ENCODE measurements at places on chromosomes 6 and 20. TPM values are rescaled to one million over a fixed set of nuclear protein-coding genes. Genes with fewer than 3 reads are reported as not detected.

The OTOR gene
- not detected for total RNA-seq

The ID1 gene
- 0.50 TPM for total RNA-seq

The RBPJL gene
- not detected for total RNA-seq

The GRM4 gene
- total RNA-seq, result 0.09 TPM

The PLA2G7 gene
- total RNA-seq, result 12.7 TPM

The OR2B6 gene
- not detected for total RNA-seq

The SMLR1 gene
- total RNA-seq, result not detected

The SLC39A7 gene
- total RNA-seq, result 40.9 TPM

The ECI2 gene
- total RNA-seq, result 59.8 TPM

The WFDC11 gene
- not detected for total RNA-seq

The MYL9 gene
- total RNA-seq, result not detected

The BMP7 gene
- total RNA-seq, result not detected

GRCh38 chr6:81242624-81243023 lies 509.9 kb downstream of the TENT5A start:
- H3K4me1 ChIP-seq, result no peaks in the 10 kb centered on the region
- H3K4me3 ChIP-seq, result no peak overlapping the region

- no peaks in the 10 kb centered on the region for H3K4me1 ChIP-seq
- H3K36me3 ChIP-seq, result no peaks in the 10 kb centered on the region
- H3K27ac ChIP-seq, result no peak overlapping the region
- H3K4me3 ChIP-seq, result no peak overlapping the region
- no peak for DNase-seq
These were observed 115.5 kb downstream of the DLGAP4 start for GRCh38 chr20:36421641-36422040.

DNA sequence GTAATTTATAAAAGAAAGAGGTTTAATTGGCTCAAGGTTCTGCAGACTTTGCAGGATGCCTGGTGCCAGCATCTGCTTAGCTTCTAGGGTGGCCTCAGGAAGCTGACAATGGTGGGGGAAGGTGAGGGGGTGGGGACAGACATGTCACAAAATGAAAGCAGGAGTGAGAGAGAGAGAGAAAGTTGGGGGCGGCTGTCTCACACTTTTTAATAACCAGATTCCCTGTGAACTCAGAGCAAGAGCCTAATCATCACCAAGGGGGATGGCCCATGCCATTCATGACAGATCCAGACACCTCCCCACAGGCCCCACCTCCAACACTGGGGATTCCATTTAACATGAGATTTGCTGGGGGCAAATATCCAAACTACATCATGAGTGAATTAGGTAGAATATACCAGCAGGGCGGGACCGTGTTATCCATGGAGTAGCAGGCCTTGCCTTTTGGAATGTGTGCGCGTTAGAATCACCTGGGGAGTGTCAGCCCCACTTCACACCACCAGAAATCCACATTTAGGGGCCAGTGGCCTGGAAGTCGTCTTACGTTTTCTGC lies 258.8 kb downstream of the CDH4 start:
- H3K4me1 ChIP-seq, result no peaks in the 10 kb centered on the region
- no peaks in the 10 kb centered on the region for H3K36me3 ChIP-seq
- DNase-seq, result no peak

GRCh38 chr6:15522026-15522425 lies 140.8 kb downstream of the DTNBP1 start:
- peaks cover 34% of the 10 kb centered on the region for H3K36me3 ChIP-seq
- no peak for DNase-seq
- H3K27ac ChIP-seq, result no peak overlapping the region

DNA sequence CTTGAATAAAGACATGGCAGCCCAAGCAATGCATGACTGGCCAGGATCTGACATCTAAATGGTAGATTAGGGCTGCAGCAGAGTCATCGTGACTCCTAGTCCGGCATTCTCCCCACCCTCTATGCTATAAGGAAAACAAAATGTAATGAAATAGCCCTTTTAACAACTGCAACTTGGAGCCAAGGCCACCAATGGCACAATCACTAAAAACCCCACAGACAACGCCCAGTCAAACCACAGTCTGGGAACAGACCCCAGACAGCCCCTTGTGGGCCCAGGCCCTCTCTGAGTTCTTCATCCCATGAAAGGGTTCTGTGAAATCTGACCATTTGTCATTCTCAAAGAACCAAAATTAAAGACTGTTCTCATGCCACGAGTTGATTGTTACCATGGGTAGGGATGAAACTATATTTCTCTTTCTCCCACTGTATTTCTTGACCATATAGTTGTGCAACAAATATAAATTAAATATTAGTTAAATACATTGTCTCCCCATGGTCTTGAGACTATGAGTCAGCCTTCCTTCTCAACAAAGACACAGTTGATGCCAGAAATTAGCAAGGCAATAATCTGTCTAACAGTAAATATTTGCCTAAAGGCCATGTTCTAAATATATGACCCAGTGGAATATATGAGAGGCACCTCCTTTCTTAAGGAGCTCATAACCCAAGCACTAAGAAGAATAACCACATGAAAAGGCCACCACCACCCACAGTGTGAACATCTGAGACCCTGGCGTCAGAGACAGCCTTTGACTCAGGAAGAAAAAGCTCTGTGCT lies 85.6 kb upstream of the SSTR4 start:
- no peaks in the 10 kb centered on the region for H3K27me3 ChIP-seq
- no peak overlapping the region for H3K27ac ChIP-seq
- no peaks in the 10 kb centered on the region for H3K36me3 ChIP-seq
- H3K4me3 ChIP-seq, result no peak overlapping the region
- DNase-seq, result no peak

- no peak overlapping the region for H3K4me3 ChIP-seq
- no peak overlapping the region for H3K27ac ChIP-seq
- H3K4me1 ChIP-seq, result no peaks in the 10 kb centered on the region
- no peaks in the 10 kb centered on the region for H3K27me3 ChIP-seq
These were observed 52.2 kb downstream of the FAM83B start for GRCh38 chr6:54898767-54899166.

GRCh38 chr6:56593801-56594318 lies 48.8 kb downstream of the DST start:
- H3K4me1 ChIP-seq, result peaks cover 17% of the 10 kb centered on the region
- no peaks in the 10 kb centered on the region for H3K36me3 ChIP-seq
- H3K27ac ChIP-seq, result no peak overlapping the region
- H3K4me3 ChIP-seq, result no peak overlapping the region
- DNase-seq, result no peak

GRCh38 chr6:163782436-163783003 lies 368.0 kb downstream of the QKI start:
- no peak for DNase-seq
- no peaks in the 10 kb centered on the region for H3K4me1 ChIP-seq
- H3K36me3 ChIP-seq, result no peaks in the 10 kb centered on the region
- H3K27ac ChIP-seq, result no peak overlapping the region

GRCh38 chr6:87574237-87574804 lies 15.5 kb downstream of the RARS2 start:
- H3K27me3 ChIP-seq, result no peaks in the 10 kb centered on the region
- no peaks in the 10 kb centered on the region for H3K36me3 ChIP-seq
- H3K4me1 ChIP-seq, result peaks cover 37% of the 10 kb centered on the region
- no peak overlapping the region for H3K27ac ChIP-seq
- no peak overlapping the region for H3K4me3 ChIP-seq
- peak; percentile 44 for DNase-seq

DNA sequence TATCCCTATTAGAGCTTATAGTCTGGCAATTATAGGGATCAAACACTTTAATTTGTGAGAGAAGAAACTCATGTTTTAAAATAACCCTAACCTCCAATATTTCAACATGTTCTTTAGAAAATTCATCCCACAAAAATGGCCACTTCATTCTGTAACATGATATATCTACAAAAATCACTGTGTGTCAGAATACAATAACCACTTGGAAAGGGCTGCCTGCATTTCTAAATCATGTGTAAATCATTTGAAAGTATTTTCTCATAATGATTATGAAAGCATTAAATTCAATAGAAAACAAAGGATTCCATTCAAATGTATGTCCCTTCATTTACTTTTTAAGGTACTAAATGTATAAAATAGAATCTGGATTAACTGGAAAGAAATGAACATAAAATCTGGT lies 101.4 kb upstream of the NHSL1 start:
- no peaks in the 10 kb centered on the region for H3K27me3 ChIP-seq
- DNase-seq, result no peak
- no peaks in the 10 kb centered on the region for H3K4me1 ChIP-seq

GRCh38 chr6:11429577-11429976 lies 108.0 kb upstream of the TMEM170B start:
- DNase-seq, result no peak
- no peak overlapping the region for H3K27ac ChIP-seq
- H3K4me1 ChIP-seq, result peaks cover 8% of the 10 kb centered on the region
- no peaks in the 10 kb centered on the region for H3K27me3 ChIP-seq

DNA sequence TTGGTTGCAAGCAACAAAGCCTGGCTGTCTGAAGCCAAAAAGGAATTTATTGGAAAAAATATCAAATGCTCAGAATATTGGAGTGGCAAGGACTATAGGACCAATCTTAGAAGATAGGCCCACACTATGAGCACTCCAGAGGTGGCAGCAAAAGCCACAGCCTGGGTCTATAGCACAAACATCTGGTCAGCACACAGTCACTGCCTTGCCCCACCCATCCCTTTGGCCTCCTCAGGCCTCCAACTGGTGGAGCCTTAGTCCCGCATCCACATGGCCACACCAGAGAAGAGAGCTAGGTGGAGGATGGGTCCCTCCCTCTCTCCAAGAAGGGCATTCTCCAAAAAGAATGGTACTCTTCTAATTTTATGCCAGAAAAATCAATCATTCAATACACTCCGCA lies 14.0 kb downstream of the NUDT3 start:
- H3K4me1 ChIP-seq, result peaks cover 8% of the 10 kb centered on the region
- H3K4me3 ChIP-seq, result no peak overlapping the region
- DNase-seq, result no peak
- H3K36me3 ChIP-seq, result no peaks in the 10 kb centered on the region
- H3K27me3 ChIP-seq, result no peaks in the 10 kb centered on the region
- H3K27ac ChIP-seq, result no peak overlapping the region

DNA sequence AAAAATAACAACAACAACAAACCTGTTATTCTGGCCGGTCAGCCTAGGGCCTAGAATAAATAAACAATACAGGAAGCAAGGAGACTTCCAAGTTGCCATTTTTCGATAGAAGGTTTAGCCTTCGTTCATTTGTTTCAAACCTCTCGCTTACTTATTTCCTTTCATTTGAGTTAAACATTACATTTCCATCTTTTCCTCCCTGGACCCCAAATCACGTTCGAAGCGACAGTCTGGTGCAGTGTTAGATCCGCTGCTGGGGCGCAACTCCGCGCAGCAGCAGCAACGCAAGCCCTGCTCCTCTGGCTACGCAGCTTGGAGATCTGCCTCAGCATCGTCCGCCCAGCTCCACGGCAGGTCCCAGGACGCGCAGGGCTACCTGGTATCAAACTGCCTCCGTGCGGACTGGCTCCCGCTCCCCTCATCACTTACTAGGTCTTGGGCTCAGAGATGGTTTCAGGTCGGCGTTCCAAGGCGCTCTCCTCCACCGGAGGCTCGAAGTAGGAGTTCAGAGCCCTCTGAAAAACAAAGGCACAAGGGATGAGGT lies 530 bp downstream of the TDP2 start:
- peaks cover 14% of the 10 kb centered on the region for H3K36me3 ChIP-seq
- DNase-seq, result no peak
- no peaks in the 10 kb centered on the region for H3K27me3 ChIP-seq
- peak overlapping the region; percentile 97 for H3K4me3 ChIP-seq
- H3K27ac ChIP-seq, result peak overlapping the region; percentile 86
- peaks cover 43% of the 10 kb centered on the region for H3K4me1 ChIP-seq

DNA sequence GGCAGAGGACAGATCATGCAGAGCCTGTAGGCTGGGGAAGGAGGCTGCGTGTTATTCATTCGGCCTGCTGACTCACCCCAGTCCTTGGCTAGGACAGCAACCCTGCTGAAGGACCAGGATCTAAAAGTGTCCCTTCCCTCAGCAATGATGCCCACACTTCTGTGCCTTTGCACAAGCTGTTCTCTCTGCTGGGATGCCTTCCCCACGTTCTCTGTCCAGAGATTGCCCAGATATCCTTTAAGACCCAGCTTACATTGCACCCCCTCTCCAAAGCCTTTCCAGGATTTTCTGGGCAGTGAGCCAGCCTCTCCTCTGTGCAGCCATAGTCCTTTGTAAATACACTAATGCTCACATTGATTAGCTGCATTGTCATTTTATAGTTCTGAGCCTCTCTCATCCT lies 99.3 kb upstream of the CHD6 start:
- no peaks in the 10 kb centered on the region for H3K4me1 ChIP-seq
- no peaks in the 10 kb centered on the region for H3K27me3 ChIP-seq
- no peak overlapping the region for H3K27ac ChIP-seq

DNA sequence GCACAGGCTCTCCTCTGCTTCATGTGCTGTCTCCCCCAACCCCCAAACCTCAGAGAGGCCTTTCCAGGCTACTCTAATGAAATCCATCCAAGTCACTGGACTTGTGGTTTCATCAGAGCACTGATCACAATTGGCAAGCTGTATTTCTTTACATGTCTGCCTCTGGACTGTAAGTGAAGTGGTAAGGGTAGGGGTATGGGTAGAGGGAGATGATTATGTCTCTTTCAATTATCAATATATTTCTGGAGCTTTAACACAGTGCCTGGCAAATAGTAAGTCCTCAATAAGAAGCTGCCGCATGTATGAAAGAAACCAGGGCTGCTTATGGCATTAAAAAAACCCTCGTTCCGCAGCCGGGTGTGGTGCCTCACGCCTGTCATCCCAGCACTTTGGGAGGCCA lies 5.4 kb downstream of the TRERF1 start:
- no peaks in the 10 kb centered on the region for H3K27me3 ChIP-seq
- no peak overlapping the region for H3K27ac ChIP-seq
- no peaks in the 10 kb centered on the region for H3K36me3 ChIP-seq
- no peak overlapping the region for H3K4me3 ChIP-seq
- H3K4me1 ChIP-seq, result peaks cover 85% of the 10 kb centered on the region

- H3K36me3 ChIP-seq, result peaks cover 14% of the 10 kb centered on the region
- DNase-seq, result no peak
- H3K27ac ChIP-seq, result no peak overlapping the region
These were observed 15.2 kb downstream of the SLC35B3 start for GRCh38 chr6:8420031-8420588.

DNA sequence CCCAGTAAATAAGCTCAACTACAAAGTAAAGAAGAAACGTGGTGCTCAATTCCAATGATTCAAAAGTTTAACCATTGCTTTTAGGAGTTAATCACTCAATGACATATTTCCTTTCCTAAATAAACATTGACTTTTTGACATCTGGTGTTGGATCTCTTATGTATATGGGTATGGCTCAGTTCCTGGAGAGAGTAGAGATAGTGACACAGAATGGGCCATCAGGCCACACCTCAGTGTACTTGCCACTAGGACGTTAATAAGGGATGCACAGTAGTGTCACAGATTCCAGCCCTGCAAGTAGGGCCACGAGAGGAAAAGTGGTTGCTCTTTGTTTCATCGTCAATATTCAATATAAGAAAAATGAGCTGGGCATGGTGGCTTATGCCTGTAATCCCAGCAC lies 48.9 kb upstream of the TXNDC5 start:
- H3K4me3 ChIP-seq, result no peak overlapping the region
- H3K4me1 ChIP-seq, result no peaks in the 10 kb centered on the region
- no peak overlapping the region for H3K27ac ChIP-seq
- DNase-seq, result no peak
- no peaks in the 10 kb centered on the region for H3K27me3 ChIP-seq

GRCh38 chr20:44460795-44461141 lies 14.9 kb upstream of the TTPAL start:
- no peaks in the 10 kb centered on the region for H3K27me3 ChIP-seq
- peak; percentile 9 for DNase-seq
- no peak overlapping the region for H3K4me3 ChIP-seq
- H3K4me1 ChIP-seq, result no peaks in the 10 kb centered on the region

Measured in CD4-positive, alpha-beta memory T cell (primary cell).